ENCODE measurements at places on chromosomes 2 and 18. TPM values are rescaled to one million over a fixed set of nuclear protein-coding genes. Genes with fewer than 3 reads are reported as not detected.

Gene PAIP2B
- 16.5 TPM for total RNA-seq

Gene NAT8
- total RNA-seq, result 0.79 TPM

Gene TUBB8B
- total RNA-seq, result 1.8 TPM

Gene NOTO
- 0.05 TPM for total RNA-seq

Gene HOXD1
- total RNA-seq, result 2.3 TPM

Gene FN1
- total RNA-seq, result 11.3 TPM

Gene RAB11FIP5
- 11.8 TPM for total RNA-seq

Gene LRP1B
- total RNA-seq, result 0.54 TPM

Gene AOX1
- total RNA-seq, result 0.16 TPM

Gene NLRC4
- total RNA-seq, result 1.4 TPM

Gene GAREM2
- 6.5 TPM for total RNA-seq

Gene CPS1
- total RNA-seq, result 2.4 TPM

Gene CCL20
- not detected for total RNA-seq

Gene SERPINB3
- total RNA-seq, result not detected

Gene ZNF396
- 2.6 TPM for total RNA-seq

Gene LCT
- total RNA-seq, result 0.49 TPM

Gene RGPD3
- total RNA-seq, result 0.81 TPM

Gene POMC
- not detected for total RNA-seq

Gene PLEKHA3
- total RNA-seq, result 8.2 TPM

Gene TMEM37
- total RNA-seq, result not detected

Gene DSC3
- 0.59 TPM for total RNA-seq

Gene BMP10
- total RNA-seq, result 1.0 TPM

Gene CDKL4
- 3.0 TPM for total RNA-seq

Gene PGAP1
- total RNA-seq, result 51.1 TPM

Gene ABCG8
- total RNA-seq, result 0.20 TPM

Gene ASPRV1
- total RNA-seq, result 2.5 TPM

Gene AKAIN1
- not detected for total RNA-seq

Gene CAPN13
- total RNA-seq, result 0.52 TPM

All from motor neuron (in vitro differentiated cells).